ENCODE measurements at places on chromosomes 5 and 9.

- DNase-seq: no peak
Observed at GRCh38 chr9:68545033-68545705, 4.5 kb upstream of the TMEM252 start.

- no peak for DNase-seq
Observed at GRCh38 chr9:117290306-117290840, 124.5 kb downstream of the ASTN2 start.

DNA sequence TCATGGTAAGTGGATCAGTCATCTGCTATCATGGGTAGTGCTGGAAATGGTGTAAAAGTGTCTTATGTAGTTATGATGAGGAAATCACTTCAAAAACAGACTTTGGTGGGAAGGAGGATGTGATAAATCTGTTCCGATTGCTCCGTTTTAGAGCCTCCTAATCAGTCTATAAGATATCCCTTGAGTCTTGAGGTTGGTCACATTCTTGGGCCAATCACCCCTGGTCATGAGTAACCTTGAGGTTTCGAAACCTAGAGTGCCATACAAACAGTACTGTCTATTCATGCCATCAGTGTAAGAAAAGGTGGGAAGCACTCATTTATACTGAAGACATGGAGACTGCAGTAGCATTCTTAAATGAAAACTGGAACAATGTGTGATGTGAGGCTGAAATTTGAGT, 45.8 kb downstream of the LRRTM2 start:
- no peak for DNase-seq

GRCh38 chr9:6355728-6356127, 27.6 kb downstream of the TPD52L3 start:
- no peak for DNase-seq

GRCh38 chr5:43034591-43034968, 5.5 kb downstream of the ANXA2R start:
- no peak for DNase-seq

GRCh38 chr9:132020272-132020671, 59.4 kb downstream of the MED27 start:
- no peak for DNase-seq
